ENCODE measurements at places on chromosomes 1 and 21. TPM values are rescaled to one million over a fixed set of nuclear protein-coding genes. Genes with fewer than 3 reads are reported as not detected.

The PGLYRP4 gene
- not detected for polyA plus RNA-seq

The TXNDC12 gene
- polyA plus RNA-seq, result 65.6 TPM

The ANXA9 gene
- polyA plus RNA-seq, result 13.3 TPM

The FCAMR gene
- polyA plus RNA-seq, result not detected

The SPRR5 gene
- not detected for polyA plus RNA-seq
